Occipital lobe (tissue), 3 donors: ENCODE measurements at places on chromosomes 11 and 22. TPM values are rescaled to one million over a fixed set of nuclear protein-coding genes. Genes with fewer than 3 reads are reported as not detected.

- DNase-seq: no peak
Measured at GRCh38 chr11:76506833-76507232, 62.0 kb downstream of the EMSY start.

GRCh38 chr22:25495285-25495684, 69.2 kb upstream of the GRK3 start:
- DNase-seq: no peak

DNA sequence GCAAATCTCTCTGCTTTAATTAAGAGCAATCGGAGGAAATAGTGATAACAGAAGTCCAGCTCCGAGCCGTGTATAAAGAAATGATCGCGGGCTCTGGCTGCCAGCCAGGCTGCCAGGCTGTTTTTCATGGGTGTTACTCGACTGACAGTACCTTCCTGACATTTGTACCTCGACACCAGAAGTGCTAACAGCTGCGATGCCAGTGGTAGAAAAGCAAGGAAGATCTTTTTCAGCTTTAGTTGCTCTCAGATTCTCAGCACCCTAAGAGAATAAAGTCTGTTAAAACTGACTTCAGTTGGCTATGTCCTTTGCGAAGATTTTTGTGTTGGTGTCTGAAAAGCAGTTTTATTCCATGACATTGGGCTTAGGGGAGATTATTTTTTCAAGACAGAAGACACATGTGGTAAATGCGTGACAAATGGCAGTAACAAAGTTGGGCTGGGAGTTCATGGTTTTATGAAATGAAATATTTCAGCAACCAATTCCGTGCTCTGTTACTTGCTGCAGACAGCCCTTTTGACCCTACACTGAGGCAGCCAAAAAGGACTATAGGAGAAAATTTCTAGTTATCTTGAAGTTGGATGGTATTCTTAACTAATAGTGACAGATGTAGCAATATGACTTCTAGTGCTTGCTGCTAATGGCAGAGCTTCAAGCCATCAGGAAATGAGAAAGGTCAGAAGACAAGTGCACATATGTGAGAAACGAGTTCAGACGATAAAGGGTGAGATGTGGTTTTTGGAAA, 296.2 kb downstream of the CNTN5 start:
- DNase-seq: no peak

The CHRM1 gene
- 12.3 TPM for total RNA-seq
